ENCODE measurements at places on chromosomes 12 and 14. TPM values are rescaled to one million over a fixed set of nuclear protein-coding genes. Genes with fewer than 3 reads are reported as not detected.

CCDC197 gene
- total RNA-seq, result not detected

A2ML1 gene
- not detected for total RNA-seq

OTUB2 gene
- total RNA-seq, result 2.4 TPM

KLRB1 gene
- 0.18 TPM for total RNA-seq

PLA2G1B gene
- not detected for total RNA-seq

CIDEB gene
- total RNA-seq, result 29.0 TPM

RBP5 gene
- total RNA-seq, result 2.1 TPM

COL2A1 gene
- total RNA-seq, result not detected

KITLG gene
- 0.10 TPM for total RNA-seq

MYG1 gene
- 59.3 TPM for total RNA-seq

P2RX7 gene
- 50.0 TPM for total RNA-seq

RPGRIP1 gene
- not detected for total RNA-seq

ACTR10 gene
- total RNA-seq, result 41.6 TPM

TSPAN19 gene
- not detected for total RNA-seq

FICD gene
- 6.0 TPM for total RNA-seq

SOCS2 gene
- 131 TPM for total RNA-seq

ATF7IP gene
- total RNA-seq, result 117 TPM

ARMH4 gene
- total RNA-seq, result 0.18 TPM

ADAM20 gene
- total RNA-seq, result 0.33 TPM

SERPINA3 gene
- not detected for total RNA-seq

SIX6 gene
- not detected for total RNA-seq

RHOJ gene
- total RNA-seq, result not detected

TMPRSS12 gene
- total RNA-seq, result not detected

L2HGDH gene
- total RNA-seq, result 7.0 TPM

PRB2 gene
- total RNA-seq, result not detected

ACOT2 gene
- total RNA-seq, result 11.9 TPM

STAT6 gene
- 266 TPM for total RNA-seq

EXOC5 gene
- 66.0 TPM for total RNA-seq

HOXC5 gene
- total RNA-seq, result not detected

SYT1 gene
- not detected for total RNA-seq

PAWR gene
- total RNA-seq, result 4.0 TPM

GZMH gene
- total RNA-seq, result 3.0 TPM

B3GNT4 gene
- total RNA-seq, result 2.1 TPM

Data from activated naive CD4-positive, alpha-beta T cell treated with anti-CD3 and anti-CD28 coated beads, Interleukin-2, amount 10 ng/mL, durations not matched to agents 5 hours and 36 hours (primary cell).